ENCODE measurements at places on chromosomes 1 and 21. TPM values are rescaled to one million over a fixed set of nuclear protein-coding genes. Genes with fewer than 3 reads are reported as not detected.

GRCh38 chr21:15978215-15978738 lies 248.5 kb downstream of the USP25 start:
- no peak for DNase-seq

DNA sequence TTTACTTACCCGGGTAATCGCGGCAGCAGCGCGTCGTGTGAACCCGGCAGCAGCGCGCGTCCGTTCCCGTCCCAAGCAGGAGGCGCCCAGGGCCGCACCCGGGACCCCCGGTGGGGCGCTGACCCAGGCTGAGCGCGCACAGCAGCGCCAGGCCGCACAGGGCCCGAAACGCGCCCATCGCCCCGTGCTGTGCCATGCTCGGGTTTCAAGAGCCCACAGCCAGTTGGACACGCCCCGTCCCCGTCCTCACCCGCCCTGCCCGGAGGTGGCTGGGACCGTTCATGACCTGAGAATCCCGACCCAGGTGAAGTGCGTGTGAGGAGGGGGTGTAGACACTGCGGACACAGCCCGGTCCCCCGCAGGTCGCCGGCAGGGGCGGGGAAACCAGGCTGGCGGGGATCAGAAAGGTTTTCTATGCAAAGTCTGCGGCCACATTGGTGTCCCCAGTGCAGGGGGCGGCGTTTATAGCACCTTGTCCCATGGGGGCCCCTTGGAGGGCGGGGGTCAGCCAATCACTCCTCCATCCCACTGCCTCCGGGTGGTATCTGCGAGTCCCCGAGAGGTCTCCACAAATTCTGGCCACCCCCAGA lies at the start of gene TNFRSF18:
TNFRSF18 (minus strand) TSS at position 217 of the 590 bp plus-strand sequence; CDS start at position 196, 21 bp downstream.
- peak; percentile 10 for DNase-seq

- no peak for DNase-seq
These were observed 35.4 kb downstream of the GPR3 start for GRCh38 chr1:27427816-27428315.

DNA sequence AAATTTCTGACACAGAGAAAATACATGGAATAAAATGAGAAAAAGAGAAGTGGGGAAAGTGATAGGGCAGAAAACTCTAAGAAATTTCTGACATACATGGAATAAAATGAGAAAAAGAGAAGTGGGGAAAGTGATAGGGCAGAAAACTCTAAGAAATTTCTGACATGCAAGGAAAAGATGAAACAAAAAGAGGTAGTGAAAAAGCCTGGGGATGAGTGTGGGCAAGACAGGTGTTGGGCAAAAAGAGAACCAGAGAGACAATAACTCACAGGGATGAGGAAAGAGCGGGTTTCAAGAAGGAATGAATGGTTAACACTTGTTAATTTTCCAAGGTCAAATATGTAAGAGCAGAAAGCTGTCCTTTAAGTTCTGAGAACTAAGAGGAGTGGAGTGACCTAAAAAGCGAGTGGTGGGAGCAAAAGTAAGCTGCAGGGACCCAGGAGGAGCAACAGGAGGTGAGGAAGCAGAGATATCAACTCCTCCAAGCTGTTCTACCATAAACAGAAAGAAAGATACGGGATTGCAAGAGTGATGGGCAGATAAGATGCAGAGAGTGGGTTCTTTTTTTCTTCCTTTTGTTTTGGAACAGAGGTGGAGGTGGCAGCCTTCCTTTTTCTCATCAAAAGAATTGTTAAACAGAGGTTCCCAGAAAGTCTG lies 29.9 kb upstream of the EXO1 start:
- DNase-seq: no peak

ABCG1 gene
- total RNA-seq: 4.0 TPM
